ENCODE measurements at places on chromosomes 5 and 9.

- no peak for DNase-seq
Observed at GRCh38 chr5:130102375-130102774, 198.1 kb downstream of the CHSY3 start.

DNA sequence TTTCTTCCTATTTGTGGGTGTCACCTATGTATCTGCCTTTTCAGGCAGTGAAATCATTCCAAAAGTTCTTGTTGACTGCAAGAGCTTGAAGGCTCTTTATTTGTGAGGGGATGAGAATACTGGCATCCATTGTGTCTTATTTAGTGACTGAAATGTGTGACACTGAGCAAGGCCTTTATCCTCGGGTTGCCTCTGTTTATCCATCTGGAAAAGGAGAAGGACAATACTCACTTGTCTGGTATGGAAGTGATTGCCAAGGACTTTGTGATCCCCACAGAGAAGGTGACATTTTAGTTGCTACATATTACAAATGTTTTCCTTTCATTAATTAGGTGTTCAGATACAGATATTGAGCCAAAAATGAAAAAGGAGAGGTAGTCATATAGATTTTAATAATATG, 80.2 kb downstream of the ARRDC3 start:
- DNase-seq, result no peak

GRCh38 chr5:66904189-66904588, 292.4 kb downstream of the CD180 start:
- no peak for DNase-seq

GRCh38 chr5:154627698-154628678, 127.2 kb upstream of the LARP1 start:
- no peak for DNase-seq

- DNase-seq, result no peak
Observed at GRCh38 chr5:89695371-89695770, 714.2 kb downstream of the CETN3 start.

DNA sequence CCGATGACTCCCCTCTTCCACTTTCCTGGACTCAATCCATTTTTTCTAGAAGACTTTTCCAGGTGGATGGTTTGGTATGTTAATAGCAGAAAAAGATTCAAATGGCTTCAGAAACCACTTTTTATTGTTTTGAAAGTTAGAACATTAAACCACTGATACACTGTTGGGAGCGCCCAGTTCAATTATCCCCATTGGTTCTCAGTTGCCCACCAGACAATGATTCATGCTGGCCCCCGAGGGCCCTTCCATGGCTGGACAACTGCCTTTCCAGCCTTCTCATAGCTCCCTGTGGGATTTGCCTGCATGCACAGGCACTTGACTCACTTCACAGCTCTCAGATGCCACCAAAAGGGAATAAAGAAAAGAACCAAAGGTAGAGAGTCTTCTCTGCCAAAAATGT, 21.3 kb upstream of the ANKRD34B start:
- DNase-seq, result no peak

- DNase-seq, result no peak
Observed at GRCh38 chr9:72440992-72441847, 76.2 kb upstream of the ZFAND5 start.

GRCh38 chr5:130110328-130110727, 206.1 kb downstream of the CHSY3 start:
- DNase-seq, result no peak

- no peak for DNase-seq
Observed at GRCh38 chr9:79688363-79688762, 116.6 kb downstream of the TLE4 start.

DNA sequence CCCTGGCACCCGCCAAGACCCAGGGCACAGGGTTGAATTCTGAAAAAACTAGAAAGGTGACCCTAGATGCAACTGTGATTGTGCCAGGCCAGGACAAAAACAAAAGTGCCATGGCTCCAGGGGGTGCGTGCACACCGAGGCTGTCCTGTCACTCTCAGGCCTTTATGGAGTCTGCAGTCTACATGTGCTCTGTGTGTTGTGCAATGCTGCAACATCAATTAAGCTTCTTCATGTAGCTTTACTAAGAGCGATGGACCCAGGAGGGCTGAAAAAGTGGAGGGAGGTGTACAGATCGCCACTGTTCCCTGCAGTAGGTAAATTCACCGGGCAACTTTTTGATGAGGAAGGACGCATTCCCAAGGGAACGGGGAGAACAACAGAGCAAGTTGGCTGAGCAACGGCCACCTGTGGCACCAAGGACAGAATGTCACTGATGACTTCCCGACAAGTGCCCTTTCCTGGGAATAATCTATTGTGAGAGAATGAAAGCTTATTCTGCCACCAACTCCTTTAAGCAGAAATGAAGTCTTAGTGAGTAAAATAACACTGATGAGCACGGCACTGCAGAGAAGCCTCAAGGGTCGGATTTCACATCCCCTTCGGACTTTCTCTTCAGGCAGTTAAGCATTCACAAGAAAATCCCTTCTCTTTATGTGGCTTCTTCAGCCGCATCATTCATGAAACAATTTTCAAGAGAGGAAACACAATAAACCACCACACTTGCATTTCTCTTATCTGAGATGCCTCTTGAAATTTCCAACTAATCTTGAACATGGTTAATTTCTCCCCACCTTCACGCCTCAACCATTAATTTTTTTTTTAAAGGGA, 149.6 kb downstream of the DROSHA start:
- no peak for DNase-seq

DNA sequence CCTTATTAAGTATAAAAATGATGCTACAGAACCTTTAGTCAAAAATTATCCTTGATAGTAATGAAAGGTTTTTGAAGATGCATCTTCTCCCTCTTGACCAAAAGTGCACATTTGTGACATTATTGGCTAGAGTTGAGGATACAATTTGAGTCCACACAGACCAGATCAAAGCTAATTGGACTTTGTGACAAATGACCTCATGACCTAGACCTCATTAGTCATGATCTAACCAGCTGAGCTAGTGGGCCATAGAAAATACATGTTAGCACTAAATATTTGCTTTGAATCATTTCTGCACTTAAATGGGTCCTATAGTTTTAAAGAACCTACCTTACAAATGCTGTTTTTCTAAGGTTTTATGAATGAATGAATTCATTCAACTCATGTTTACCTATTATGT, 182.1 kb downstream of the RFX3 start:
- no peak for DNase-seq

DNA sequence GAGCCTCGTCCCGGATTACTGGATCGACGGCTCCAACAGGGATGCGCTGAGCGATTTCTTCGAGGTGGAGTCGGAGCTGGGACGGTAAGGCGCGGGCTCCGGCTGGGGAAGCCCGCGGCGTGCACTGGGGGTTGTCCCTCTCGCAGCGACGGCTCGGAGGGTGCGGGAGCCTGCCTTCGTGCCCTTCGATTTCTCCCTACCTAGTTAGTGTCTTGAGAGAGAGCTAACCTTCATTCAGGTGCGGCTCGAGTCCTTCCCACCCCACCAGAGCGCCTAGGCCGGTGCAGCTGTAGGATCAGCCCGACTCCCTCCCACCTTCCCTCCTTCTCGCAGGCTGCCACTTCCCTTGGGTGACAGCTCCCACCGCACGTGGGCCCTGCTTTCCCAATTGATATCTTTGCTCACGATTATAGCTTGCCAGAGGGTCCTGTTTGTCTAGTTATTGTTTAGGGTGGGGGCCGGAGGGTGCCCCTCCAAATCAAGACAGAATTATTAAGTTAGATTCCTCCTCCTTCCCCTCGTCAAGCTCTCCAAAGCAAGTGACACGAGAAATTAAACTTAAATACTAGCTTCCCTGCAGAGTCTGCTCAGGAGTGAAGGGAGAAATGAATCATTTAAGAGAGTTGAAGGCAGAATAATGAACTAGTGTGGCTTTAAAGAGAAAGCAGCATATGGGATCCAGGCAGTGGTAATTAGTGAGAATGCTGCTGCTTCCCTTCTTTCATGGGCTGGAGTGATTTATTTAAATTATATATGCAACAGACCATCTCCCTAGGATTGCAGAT, 569 bp downstream of the CAMK4 start:
- DNase-seq, result no peak

Measured in activated CD4-positive, CD25-positive, alpha-beta regulatory T cell treated with anti-CD3 and anti-CD28 coated beads, Interleukin-2, amount 50 U/mL, for 72 hours (primary cell).